ENCODE measurements at places on chromosomes 7 and 10. TPM values are rescaled to one million over a fixed set of nuclear protein-coding genes. Genes with fewer than 3 reads are reported as not detected.

The ANTXRL gene
- 0.16 TPM for total RNA-seq

The WNT8B gene
- not detected for total RNA-seq

The CCDC7 gene
- 3.9 TPM for total RNA-seq

The LIPN gene
- total RNA-seq = not detected

The PAPSS2 gene
- total RNA-seq = 104 TPM

The DOCK1 gene
- 139 TPM for total RNA-seq

Measured in bladder microvascular endothelial cell (primary cell).